AG08396 (cell line): ENCODE measurements at places on chromosomes 11 and 22.

DNA sequence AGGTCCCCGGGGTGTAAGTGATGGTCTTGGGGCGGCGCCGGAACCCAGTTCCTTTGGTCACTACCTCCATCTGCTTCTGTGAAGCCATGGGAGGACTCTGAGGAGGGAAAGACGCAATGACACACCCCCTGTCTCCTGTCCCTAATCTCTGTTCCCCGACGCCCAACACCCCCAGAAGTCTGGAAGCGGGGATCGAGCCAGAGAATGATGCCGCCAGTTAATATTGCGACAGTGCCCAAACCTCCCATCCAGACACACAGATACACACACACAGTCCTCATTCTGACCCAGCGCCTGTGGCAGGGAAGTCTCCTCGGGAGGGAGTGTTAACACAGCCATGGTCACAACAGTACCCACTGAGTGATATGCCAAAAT is 352 bp downstream of the C22orf23 start:
- no peak for DNase-seq

DNA sequence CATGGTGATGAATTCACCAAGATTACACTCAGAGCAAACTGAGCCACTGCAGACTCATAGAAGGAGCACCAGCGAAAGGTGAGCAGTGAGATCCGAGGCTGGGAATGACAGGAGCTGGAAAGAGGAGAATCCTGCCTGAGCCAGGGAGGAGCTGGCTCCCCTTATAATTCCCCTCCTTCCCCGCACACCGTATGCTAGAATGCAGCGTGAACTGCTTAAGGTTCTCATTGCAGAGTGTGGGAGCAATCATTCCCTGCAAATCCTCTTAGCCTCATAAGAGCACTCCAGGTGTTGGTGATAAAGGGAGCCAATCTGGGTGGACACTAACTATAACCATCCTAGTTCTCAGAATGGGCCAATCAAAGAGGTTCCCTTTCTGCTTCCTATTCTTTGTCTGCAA is 127.6 kb upstream of the TEAD1 start:
- DNase-seq: no peak

DNA sequence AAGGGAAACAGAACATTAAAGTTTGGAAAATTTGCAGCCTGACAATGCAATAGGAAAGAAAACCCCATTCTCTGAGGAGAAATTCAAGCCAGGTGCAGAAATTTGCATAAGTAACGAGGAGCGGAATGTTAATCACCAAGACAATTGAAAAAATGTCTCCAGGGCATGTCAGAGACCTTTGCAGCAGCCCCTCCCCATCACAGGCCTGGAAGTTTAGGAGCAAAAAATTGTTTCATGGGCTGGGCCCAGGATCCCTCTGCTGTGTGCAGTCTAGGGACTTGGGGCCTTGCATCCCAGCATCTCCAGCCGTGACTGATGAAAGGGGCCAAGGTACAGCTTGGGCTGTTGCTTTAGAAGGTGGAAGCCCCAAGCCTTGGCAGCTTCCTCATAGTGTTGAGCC is 780.2 kb downstream of the LRRC4C start:
- DNase-seq: no peak

GRCh38 chr22:49922484-49922883 is 4.0 kb downstream of the CRELD2 start:
- no peak for DNase-seq
